ENCODE measurements at places on chromosomes 6 and 20.

GRCh38 chr6:67131827-67132226 lies 1424.8 kb upstream of the EYS start:
- DNase-seq, result no peak

DNA sequence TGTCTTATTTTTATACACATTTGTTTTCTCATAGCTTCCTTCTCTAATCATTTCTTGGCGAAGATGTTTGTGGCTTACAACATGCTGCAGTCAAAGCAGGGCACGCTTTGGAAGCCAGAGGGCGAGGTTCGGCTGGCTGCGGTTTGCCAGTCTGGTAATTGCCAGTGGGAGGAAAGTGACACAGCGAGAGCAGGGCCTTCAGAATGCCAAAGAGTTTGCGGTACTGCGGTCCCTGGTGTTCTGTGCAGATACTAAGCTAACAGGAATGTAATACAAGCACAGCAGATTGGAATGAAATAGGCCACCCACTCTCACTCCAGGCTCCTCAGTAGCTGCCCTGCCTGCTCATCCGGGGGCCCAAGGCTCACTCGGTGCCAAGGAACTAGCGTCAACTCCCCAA lies 58.7 kb upstream of the TGM3 start:
- DNase-seq, result no peak

GRCh38 chr20:2713285-2713684 lies 20.7 kb downstream of the EBF4 start:
- DNase-seq, result no peak

DNA sequence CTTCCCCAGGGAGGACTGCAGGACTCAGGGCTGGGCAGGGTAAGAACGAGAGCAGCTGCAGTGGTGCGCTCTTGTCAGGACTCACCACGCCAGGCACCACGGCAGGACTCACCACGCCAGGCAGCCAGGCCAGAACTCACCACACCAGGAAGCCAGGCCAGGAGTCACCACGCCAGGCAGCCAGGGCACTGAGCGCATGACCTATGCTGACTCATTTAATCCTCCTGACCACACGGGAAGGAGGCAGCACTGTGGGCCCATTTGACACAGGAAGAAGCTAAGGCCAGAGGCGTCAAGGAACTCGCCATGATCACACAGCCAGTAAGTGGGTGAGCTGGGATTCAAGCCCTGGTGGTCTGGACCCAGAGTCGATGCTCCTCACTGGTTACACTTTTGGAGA lies 189.3 kb downstream of the PREX1 start:
- no peak for DNase-seq

GRCh38 chr20:63378626-63379025 lies 17.5 kb upstream of the CHRNA4 start:
- no peak for DNase-seq

- no peak for DNase-seq
Measured at GRCh38 chr20:20255099-20255498, 112.8 kb upstream of the INSM1 start.

DNA sequence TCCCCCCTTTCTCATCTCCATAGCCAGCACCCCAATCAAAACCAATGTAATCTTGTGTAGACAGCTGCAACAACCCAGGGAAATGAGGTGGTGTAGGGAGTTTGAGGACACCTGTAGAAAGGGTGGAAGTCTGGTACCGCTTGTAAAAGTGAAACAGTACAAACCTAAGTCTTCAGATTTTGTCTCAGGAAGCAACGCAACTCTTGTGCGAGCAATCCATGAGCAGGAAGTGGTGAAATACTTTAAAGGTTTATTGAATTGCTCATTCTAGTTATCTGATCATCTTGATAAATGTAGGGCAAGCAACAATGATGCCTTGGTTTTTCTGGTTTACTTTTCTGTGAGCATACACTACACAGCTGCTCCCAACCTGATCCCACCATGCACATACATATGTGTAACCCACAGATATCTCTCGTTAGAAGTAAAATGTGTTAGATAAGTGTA lies 71.1 kb upstream of the THEMIS start:
- DNase-seq, result no peak

DNA sequence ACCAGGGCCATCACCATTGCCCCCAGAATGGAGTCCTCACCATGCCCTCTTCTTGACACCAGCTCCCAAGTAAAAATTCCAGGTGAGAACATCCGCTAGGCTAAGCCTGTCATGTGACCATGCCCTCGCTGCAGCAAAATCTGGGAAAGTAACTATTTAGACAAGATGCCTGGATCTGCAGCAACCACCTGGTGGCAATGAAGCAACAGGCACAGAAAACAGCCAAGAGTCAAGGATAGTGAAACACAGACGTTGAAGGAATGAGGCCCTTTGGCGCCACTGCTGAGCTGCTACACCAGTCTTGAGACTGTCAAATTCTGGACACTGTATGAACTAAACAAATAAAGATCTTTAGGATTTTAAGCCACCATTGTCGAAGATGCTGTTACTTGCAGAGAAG lies 30.1 kb upstream of the TGM6 start:
- DNase-seq, result no peak

All from stimulated activated CD8-positive, alpha-beta memory T cell treated with anti-CD3 and anti-CD28 coated beads, Interleukin-7, amount 100 ng/mL, for 48 hours (primary cell).